ENCODE measurements at places on chromosomes 12 and 14.

DNA sequence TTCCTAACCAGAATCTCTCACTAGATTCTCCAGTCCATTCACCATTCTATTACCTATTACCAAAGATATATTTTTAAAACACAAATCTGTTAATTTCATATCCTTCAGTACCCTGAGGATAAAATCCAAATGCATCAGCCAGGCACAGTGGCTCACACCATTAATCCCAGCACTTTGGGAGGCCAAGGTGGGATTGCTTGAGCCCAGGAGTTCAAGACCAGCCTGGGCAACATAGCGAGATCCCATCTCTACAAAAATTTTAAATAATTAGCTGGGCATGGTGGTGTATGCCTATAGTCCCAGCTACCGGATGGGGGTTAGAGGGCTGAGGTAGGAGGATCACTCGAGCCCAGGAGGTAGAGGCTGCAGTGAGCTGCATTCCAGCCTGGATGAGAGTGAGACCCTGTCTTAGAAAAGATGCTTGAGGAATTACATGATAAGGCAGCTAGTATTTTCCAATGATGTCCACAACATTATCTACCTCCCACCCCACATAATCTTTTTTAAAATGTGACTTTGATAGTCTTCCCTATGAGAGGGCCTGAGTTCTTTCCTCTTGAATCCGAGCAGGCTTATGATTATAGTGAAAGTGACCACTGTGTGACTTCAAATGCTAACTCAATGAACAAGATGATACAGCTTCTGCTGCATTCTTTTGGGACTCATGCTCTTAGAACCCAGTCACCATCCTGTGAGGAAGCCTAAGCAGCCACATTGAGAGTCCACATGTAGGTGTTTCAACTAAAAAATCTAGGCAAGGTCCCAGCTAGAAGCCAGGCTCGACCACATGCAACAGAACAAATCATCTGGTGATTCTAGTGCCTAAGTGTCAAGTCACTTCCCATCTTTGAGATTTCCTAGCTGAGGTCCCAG, 18.0 kb downstream of the HECTD1 start:
- no peak for DNase-seq

DNA sequence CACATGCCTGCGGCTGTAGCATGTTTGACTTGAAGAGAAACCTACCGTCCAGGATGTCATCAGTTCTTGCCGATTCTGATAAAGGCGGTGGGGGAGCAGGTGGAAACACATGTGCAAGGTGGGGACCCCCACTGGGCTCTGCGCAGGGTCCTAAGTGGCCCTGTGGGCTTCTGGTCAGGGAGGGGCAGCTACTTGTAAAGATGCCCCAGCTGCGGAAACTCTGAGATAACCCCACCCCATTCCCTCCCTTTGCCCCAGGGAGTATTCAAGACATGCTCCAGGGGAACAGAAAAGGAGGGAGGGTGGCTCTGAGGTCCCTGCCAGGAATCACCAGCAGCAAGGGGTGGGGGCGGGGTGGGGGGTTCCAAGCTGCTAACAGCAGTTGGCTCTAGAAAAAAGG, 67.6 kb downstream of the PIWIL1 start:
- DNase-seq: no peak

GRCh38 chr14:26917086-26917485, 319.3 kb upstream of the NOVA1 start:
- DNase-seq: no peak

DNA sequence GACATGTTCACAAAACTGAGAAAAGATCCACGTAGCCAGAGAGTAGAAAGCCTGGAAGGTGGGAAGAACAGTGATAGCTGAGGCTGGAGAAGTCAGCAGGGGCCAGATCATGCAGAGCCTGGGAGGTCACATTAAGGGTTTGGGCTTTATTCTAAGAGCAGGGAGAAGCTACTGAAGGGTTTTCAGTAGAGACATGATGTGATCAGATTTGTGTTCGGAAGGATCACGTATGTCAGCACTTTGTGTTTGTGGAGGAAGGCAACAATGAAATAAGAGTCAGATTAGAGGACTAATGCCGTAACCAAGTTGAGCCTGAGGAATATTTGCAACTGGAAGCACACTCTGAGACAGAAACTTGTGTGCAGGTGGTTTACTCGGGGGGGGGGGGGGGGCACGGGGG, 4.2 kb upstream of the PCK2 start:
- no peak for DNase-seq

GRCh38 chr12:87336814-87337336, 692.3 kb downstream of the C12orf50 start:
- no peak for DNase-seq

- no peak for DNase-seq
Measured at GRCh38 chr14:100911665-100912316, 8.3 kb upstream of the RTL1 start.

DNA sequence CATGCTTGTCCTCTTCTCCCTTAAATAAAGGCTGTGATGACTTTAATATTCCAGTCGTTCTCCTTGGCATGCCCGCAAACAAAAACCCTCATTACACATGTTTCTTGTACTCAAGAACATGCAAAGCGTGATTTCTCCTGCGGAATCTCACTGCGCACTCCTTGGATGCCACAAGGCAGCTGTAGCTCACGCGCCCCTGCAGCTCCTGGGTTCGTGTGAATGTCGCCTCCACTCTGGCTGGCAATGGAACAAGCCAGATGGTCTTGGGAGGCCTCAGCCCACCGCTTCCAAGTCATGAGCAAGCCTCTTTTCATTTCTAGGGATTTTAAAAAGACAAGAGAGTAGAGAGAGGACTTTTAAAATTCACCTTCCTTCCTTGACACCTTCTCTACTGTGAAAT, 403.8 kb downstream of the PCNX1 start:
- no peak for DNase-seq

DNA sequence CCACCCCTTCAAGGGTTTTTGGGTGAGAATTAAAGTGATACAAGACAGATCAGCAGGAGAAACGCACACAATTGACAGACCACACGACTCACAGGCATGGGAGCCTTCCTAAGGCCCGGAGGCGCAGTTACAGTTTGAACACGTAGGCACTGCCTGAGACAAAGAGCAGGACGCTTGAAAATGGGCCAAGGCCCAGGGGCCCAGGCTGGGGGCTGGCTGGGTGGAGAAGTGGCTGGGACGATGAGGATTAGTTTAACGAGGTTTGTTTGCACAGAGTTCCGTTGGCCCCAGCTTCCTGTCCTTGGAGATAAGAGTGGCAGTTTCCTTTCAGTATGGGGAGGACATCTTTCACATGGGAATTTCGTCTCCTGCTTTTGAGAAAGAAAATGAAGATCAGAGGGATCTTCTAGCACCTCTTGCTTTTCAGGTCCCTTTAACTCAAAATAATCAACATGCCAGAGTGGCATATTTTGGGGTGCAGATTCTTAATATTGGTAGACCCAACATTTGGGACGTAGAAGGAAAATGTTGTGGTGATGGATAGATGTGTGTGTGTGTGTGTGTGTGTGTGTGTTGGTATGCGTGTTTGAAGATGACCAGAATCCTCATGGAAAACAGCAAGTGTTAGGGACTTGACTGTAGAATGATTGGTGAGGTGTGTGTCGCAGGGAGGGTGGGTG, 44.6 kb downstream of the DLK1 start:
- no peak for DNase-seq

DNA sequence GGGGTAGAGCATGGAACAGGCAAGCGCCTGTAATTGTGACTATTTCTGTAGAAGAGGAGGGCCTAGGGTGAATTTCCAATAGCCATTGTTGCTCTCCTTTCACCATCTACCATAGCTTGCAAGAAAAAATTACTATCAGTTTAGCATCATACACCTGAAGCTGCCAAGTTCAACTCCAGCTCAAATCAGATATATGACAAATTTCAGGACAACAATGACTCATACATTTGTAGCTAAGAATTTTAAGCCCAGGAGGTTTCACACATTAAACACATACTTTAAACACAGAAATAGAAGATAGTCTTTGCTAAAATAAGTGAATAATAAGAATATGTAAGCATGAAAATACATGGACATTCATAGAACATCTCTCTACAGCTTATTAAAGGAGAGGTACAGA, 17.6 kb upstream of the G2E3 start:
- DNase-seq: no peak

- no peak for DNase-seq
Measured at GRCh38 chr14:99150236-99150635, 121.8 kb downstream of the BCL11B start.

- DNase-seq: no peak
Measured at GRCh38 chr12:109881752-109882151, 1.4 kb upstream of the GLTP start.

DNA sequence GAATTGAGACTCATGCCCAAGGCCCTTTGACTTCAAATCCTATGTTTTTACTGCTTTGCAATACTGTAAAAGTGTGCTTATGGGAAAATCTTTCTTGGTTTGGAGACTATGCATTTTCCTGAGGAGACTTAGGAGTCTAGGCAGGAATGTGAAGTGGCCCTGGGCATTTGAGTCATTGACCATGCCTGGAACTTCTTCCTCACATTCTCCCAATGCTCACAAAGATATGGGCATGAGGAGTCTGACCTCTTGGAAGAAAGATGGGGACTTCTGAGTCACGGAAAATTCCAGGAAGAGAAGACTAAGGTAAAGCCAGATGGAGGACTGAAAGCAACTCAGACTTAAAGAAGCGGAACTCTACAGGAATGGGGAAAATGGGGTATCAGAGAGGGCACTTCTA, 38.2 kb upstream of the ZNF641 start:
- no peak for DNase-seq

DNA sequence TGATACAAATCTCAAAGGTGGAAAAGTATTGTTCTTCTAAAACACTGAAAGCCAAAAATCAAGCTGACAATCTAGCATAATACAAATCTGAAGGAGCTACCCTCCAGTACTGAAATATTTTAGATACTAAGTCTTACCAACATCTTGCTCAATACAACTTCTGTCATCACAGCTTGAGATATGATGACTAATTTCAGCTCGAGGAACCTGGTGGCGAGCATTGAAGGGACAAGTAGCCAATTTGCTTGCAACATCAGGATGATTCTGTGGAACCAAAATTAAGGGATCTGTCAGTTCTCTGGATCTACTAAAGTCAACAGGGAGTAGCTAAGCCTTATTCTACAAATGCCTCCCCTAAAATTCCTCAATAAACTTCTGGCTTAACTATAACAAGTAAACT, 10.4 kb downstream of the GTSF1 start:
- DNase-seq: no peak

DNA sequence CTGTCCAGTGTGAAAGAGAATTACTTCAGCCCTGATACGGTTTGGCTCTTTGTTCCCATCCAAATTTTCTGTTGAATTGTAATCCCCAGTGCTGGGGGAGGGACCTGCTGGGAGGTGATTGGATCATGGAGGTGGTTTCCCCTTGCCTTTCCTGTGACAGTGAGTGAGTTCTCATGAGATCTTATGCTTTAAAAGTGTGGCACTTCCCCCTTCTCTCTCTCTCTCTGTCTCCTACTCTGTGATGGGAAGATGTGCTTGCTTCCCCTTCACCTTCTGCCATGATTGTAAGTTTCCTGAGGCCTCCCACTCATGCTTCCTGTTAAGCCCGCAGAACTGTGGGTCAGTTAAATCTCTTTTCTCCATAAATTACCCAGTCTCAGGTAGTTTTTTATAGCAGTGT, 5.5 kb upstream of the SLC15A5 start:
- no peak for DNase-seq

DNA sequence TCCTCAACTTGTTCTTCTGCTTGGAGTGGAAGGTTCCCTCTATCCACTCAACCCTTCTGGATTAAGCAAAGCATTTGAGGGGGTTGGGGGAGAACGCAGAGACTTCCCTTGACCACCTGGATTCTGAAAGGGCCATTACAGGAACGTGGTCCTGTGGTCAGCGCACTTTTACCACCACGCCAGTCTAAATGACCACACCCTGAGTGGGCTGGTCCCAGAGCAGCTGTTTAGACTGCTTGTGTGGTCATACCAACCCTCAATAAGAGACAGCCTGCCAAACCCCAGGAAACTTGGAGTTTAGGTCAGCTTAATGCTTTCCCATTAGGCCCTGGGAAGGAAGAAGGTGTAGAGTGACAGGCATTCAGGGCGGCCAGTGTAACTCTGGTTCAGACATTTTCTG, 165.5 kb upstream of the ATP2B1 start:
- DNase-seq: no peak

GRCh38 chr12:105348142-105348541, 17.7 kb downstream of the C12orf75 start:
- no peak for DNase-seq

GRCh38 chr12:25496098-25496587, 56.9 kb downstream of the LMNTD1 start:
- no peak for DNase-seq

GRCh38 chr12:3490895-3491144, 183 bp upstream of the PRMT8 start:
- no peak for DNase-seq

GRCh38 chr12:108333898-108334699, 5.0 kb downstream of the CMKLR1 start:
- no peak for DNase-seq

GRCh38 chr12:117080661-117081144, 18.5 kb downstream of the TESC start:
- no peak for DNase-seq

DNA sequence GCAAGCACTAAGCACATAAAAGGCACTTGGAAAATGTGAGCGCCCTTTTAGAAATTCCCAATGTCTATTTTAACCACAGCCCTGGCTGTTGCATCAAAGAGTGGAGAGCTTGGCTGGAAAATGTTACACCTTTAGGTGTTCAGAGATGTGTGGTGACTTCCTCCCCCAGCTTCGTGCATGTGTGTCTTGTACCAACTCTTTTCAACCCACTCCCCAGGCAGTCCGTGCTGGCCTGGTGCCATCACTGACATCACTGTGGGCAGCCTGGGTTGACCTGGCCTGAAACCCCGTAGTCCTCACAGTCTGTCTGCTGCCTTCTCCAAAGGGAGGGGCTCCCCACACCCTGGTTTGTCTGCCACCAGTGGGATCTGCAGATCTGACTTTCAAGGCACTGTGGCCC, 101.8 kb downstream of the SCARB1 start:
- no peak for DNase-seq
